Activated CD8-positive, alpha-beta memory T cell treated with anti-CD3 and anti-CD28 coated beads for 1 hour (primary cell): ENCODE measurements at places on chromosomes 11 and 22.

GRCh38 chr22:32579529-32580220, 105.1 kb downstream of the FBXO7 start:
- no peak for DNase-seq

DNA sequence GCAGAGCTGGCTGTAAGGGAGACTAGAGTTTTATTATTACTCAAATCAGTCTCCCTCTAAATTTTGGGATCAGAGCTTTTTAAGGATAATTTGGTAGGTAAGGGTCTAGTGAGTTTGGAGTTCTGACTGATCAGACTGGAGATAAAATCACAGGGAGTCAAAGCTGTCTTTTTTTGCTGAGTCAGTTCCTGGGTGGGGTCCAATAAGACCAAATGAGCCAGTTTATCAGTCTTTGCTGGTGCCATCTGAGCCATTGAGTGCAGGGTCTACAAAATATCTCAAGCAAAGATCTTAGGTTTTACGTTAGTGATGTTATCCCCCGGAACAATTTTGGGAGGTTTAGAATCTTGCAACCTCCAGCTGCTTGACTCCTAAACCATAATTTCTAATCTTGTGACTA, 935.1 kb upstream of the RAG2 start:
- no peak for DNase-seq

DNA sequence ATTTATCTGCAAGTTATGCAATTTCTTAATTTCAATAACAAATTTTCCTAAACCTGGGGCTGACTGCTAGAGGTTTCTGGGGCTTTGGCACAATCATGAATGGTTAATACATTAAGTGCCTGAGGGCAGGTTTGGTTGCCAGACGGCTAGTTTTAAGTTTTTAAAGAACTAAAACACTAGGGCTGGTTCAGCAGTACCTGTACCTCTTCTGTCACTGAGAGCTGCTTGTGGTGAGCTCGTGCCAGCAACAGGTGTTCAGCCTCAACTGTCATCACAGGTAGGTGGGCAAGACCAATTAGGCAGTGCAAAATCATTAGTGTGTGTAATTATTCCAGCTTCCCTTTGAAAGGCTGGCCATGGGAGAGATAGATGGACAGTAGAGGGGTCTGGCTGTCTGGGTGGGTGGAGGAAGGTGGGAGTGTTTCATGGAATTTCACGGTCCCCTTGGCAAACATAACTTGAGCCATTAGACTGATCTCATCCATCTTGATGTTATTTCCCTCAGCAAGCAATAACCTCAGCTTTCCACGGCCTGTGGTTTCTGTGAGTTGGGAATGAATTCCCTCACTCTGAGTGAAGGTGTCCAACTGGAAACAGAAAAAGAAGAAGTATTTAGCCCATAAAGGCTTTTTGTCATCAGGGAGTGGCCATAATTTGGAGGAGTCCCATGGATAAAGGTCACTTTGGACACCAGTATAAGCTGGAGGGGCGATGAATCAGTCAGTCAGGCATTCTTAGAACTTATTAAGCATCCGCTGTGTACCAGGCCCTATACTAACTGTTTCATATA, 114.8 kb downstream of the SNX19 start:
- no peak for DNase-seq

DNA sequence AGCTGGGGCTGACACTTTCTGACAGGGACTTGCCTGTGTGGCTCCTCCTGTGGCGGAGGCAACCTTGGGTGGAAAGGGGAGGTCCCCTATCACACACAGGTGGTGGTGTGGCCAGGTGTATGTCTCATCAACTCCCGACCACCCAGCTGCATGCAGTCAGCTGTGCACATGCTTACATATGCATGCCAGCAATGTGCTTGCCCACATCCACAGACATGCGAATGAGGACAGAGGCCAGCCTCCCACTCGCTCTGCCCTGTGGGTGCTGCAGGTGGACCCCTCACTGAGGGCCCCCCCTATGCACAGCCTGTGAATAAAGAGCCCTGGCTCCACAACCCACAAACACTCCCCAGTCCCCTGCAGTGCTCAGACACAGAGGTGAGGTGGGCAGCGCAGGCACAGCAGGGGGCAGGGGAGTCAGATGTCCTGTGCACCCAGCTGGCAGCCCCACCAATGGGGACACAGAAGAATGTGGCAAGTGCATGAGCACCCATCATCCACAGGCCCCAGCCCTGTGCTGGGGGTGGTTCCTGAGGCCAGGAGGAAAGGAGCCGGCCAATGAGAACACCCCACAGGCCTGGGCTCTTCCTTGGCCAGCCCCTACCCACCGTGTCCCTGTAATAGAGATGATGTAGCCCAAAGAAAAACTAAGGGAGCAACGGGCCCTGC, 9.5 kb downstream of the GNB1L start:
- no peak for DNase-seq

DNA sequence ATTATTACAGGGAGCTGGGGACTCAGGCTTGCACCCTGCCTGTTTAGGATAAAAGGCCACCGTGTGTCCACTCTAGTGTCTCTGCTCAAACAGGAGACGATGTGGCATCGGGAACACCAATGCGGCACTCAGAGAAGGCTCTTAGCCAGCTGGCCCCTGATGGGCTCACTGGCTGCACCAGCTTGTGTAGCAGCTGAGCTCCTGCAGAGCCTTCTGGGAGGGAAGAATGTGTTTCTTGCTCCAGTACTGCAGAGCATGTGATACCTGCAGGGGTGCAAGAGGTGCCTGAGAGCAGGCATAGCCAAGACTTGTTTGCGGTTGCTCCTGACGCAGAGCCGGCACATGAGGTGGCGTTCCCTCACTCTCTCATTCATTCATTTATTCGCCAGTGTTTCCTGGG, 44.4 kb upstream of the KCNQ1OT1 start:
- no peak for DNase-seq

DNA sequence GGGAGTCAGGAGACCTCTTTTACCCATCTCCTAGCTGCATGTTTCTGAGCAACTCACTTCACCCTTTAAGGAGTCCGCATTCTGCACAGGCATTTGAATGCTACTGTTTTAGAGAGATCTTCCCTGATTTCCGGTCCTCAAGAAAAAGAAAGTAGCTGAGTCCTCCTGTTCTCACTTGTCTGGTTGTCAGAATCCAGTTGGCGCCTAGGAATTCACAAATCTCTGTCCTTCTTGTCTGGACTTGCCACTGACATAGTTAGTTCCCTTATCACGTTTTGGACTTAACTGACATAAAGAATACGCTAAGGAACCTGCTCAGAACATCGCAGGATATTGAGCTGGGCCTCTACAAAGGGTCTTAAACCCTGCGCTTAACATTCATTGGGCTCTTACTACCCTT, 61.3 kb upstream of the OR5P2 start:
- DNase-seq = no peak

DNA sequence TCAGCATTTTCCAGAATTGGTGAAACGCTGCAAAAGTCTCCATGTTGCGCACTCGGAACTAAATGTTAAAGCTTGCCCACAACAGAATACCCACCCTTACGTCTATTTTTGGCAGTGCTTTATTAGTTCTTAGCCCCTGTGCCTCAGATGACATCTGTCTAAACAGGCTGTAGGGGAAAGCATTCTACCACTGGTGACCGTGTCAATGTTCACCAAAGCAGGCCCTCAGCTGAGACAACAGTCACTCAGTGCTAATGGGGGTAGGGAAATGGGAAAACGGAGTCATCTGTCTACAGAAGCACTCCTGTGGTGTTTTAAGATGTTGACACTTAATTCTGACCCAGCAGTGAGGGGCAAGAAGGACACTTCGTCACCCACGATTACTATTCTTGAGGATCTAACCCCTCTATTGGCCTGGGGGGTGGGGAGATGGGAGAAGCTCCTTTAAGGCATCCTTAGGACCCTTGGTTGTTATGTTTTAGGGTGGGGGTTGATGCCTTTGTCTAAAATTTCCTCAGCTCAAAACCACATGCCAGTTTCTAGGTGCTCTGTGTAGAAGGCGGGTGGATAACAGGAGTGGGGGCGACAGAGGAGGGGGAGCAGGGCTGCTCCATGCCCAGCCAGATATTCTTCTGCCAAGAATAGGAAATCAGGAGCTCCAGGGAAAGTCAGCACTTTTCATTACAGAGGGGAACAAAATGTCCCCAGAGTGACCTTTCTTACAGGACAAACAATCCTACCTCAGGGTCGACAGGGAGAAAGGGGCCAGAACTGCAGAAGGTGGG, 15.6 kb upstream of the MFRP start:
- DNase-seq = no peak

DNA sequence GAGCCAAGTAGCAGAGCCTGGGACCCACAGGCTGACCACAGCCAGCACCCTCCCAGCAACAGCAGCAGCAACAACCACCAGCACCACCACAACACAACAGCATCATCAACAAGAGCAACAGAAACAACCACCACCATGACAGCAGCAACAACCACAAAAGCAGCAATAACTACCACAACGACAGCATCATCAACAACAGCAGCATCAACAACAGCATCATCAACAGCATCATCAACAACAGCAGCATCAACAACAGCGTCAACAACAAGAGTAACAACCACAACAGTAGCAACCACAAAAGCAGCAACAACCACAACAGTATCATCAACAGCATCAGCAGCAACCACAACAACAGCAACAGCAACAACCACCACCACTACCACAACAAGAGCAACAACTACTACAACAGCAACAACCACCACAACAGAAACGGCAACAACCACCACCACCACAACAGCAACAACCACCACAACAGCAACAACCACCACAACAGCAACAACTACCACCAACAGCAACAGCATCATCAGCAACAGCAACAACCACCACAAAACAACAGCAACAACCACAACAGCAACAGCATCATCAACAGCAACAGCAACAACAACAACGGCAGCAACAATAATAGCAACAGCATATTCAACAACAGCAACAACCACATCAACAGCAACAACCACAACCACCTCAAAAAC, 22.1 kb upstream of the FGF3 start:
- DNase-seq = no peak

GRCh38 chr11:60321051-60321450, 6.0 kb upstream of the MS4A6E start:
- no peak for DNase-seq

GRCh38 chr22:28953976-28954880, 70.9 kb downstream of the ZNRF3 start:
- DNase-seq = no peak

GRCh38 chr11:66335531-66336233, 552 bp downstream of the RIN1 start:
- DNase-seq = no peak

DNA sequence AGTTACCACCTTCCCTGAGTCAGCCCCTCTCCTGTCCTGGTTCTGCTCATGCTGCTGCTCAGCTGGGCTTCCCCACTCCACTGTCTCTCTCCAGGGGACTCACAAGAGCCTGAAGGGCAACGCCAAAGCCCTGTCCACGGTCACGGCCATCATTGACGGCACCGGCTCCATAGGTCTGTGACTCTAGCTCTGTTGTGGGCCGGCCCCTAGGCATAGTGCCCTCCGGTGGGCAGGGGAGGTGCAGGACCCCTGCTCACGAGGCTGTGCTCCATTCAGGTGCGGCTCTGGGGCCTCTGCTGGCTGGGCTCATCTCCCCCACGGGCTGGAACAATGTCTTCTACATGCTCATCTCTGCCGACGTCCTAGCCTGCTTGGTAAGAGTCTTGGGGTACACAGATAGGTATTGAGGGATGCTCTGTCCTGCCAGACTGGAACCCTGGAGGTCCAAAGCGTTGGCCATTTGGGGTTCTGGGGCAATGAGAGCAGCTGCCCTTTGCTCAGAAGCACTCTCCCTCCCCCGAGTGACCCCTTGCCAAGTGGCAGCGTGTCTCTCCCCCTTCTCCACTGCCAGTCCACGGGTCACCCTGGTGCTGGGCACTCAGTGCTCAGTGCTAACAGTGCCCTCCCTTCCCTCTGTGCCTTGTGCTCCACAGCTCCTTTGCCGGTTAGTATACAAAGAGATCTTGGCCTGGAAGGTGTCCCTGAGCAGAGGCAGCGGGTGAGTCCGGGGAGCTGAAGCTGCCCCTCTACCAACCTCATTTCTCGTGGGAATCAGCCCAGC, 22.4 kb downstream of the SLC37A2 start:
- no peak for DNase-seq

GRCh38 chr11:103681855-103682254, 354.6 kb upstream of the DDI1 start:
- DNase-seq = no peak

GRCh38 chr11:133978794-133979193, 22.0 kb upstream of the IGSF9B start:
- no peak for DNase-seq

DNA sequence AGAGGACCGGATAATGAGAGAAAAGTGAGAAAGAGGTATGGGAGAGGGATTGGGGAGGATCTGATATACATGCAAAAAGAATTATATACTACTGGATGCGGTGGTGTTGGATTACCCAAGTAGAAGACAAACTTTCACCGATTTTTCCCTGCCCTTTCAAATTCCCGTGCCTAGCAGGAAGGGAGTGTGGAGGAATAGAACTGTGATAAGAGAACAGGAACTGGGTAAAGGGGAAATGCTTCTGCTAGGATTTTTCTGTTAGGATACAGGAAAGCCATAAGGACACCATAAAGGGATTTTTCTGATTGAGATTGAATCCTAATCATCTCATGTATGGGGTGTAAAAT, 480 bp upstream of the MTMR2 start:
- DNase-seq = no peak

GRCh38 chr22:35604621-35605368, 12.3 kb downstream of the MB start:
- DNase-seq = no peak

DNA sequence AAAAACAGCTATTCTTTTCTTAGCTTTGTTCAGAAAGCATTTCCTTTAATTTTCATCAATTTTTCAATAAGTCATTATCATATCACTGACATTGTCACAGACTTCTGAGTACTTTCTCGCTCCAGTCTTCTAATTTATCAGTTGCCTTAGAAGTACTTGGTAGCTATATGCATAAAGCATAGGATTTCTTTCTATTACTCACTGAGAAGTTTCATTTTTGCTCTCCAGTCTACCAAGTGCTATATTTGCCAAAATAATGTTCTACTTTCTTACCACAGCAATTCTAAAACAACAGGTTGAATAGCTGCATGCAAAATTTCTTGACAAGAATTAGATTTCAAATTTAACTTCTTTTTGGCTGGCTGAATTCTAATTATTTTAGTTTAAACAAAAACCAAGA, 116.3 kb downstream of the STK33 start:
- no peak for DNase-seq

GRCh38 chr11:59553323-59553722, 42.0 kb downstream of the OR4D9 start:
- DNase-seq = no peak

DNA sequence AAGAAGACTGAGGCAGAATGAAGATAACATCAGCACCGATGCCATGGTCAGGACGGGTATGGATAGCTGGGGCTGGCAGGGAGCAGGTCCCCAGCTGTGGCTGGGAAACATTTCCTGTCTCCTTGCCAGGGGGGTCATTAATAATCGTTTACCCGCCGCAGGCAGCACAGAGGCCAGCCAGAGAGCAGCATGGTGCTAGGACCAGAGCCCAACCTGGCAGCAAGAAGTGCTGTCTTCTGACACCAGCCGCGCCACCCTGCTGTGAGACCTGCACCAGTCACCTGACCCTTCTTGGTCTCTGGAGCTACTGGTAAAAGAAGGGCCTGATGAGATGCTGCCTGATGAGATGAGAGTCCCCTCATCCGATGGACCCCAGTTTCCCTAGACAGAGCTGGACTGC, 36.3 kb downstream of the PDE2A start:
- no peak for DNase-seq
